ENCODE measurements at places on chromosomes 4 and X.

- no peak for DNase-seq
These were observed 23.1 kb downstream of the SASH3 start for GRCh38 chrX:129802863-129803262.

GRCh38 chr4:8351931-8352367 lies 82.4 kb downstream of the HTRA3 start:
- peak; percentile 73 for DNase-seq

GRCh38 chr4:64594723-64595122 lies 185.5 kb upstream of the TECRL start:
- DNase-seq: no peak

DNA sequence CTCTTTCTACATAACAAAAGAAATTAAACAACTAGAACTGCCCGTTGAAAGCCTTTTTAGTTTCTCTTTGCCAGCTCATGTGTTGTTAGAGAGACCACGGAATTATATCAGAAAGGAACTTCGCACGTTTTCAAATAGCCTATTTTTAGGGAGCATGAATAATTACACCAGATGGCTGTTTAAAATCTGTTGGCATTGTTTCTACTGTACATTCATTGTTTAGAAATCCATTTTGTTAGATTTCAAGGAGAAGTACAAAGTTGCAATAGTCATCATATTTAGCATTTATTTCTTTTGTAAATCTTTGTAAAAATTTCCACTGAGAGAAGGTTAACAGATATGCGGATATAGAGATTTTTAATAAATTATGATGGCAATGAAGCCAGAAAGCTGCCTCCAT lies 403.0 kb upstream of the HS3ST1 start:
- no peak for DNase-seq

DNA sequence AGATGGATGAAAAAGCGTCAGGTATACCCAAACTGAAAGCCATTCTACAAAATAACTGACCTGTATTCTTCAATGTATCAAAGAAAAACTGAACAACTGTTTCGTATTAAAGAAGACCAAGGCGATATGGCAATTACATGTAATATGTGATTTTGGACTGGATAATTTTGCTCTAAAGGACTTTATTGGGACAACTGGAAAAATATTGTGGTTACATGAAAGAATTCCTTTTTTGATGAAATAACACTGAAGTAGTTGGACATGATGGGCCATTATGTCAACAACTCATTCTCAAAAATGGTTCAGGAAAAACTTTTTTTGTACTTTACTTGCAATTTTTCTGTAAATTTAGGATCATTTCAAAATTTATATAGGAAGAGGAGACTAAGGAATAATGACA lies 12.1 kb upstream of the ANTXR2 start:
- no peak for DNase-seq

DNA sequence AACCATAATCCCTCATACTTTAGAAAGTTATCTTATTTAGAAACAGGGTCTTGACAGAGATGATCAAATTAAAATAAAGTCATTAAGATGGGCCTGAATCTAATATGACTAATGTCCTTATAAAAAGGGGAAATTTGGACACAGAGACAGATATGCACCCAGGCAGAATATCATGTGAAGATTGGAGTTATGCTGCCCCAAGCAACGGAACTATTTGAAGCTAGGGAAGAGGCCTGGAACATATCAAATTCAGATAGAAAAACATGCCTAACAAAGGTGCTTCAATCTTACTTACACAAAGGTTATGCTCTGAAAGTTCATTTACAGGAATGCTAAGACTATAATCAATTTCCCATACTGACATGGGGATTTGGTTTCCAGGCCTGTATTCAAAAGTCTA lies 112.7 kb upstream of the NAP1L5 start:
- DNase-seq: no peak

DNA sequence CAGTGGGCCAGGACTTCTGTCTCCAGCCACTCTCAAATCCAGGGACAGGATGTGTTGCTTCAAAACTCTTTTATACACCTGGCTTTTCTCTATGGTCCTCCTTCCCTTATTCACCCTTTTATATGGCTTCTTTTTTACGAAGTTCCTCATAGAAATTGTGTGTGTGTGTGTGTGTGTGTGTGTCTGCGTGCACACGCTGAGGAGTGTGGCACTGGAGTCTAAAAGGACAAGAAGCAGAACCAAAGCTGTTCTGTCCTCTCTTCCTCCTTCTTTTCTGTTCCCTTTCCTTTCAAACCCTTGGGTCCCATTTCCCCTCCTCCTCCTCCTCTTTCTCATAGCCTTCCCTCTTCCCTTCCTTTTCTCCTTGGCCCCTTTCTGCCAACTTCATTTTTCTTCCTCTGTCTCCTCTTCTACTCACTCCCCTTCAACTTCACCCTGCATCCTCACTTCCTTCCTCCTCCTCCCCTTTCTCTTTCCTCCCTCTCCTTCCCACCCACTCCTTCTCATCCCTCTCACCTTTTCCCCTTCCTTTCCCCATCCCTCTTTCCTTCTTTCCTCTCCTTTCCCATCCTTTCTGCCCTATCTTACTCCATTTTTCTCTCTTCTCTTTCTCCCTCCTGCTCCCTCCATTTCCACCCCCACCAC lies 360.5 kb downstream of the MID1IP1 start:
- no peak for DNase-seq

DNA sequence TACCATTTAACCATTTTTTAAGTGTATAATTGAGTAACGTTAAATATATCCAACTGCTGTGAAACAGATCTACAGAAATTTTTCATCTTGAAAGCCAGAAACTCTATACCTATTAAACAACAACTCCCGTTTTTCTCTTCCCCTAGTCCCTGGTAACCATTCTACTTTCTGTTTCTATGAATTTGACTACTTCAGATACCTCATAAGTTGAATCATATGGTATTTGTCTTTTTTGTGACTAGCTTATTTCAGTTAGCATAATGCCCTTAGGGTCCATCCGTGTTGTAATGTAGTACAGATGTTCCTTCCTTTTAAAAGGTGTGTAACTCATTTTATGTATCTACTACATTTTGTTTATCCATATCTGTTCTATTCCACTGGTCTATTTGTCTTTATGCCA lies 48.7 kb downstream of the STAG2 start:
- no peak for DNase-seq

- no peak for DNase-seq
These were observed 129.6 kb downstream of the ANK2 start for GRCh38 chr4:113179091-113179490.

GRCh38 chr4:152431784-152432183 lies 104.1 kb downstream of the FBXW7 start:
- DNase-seq: no peak

- DNase-seq: no peak
These were observed 473 bp upstream of the USP51 start for GRCh38 chrX:55490121-55490520.

Measured in smooth muscle cell of the brain vasculature (primary cell).